ENCODE measurements at places on chromosomes 12 and 14.

- DNase-seq: no peak
These were observed 85.4 kb downstream of the C12orf50 start for GRCh38 chr12:87943762-87944161.

- DNase-seq: no peak
These were observed 17.3 kb upstream of the CCND2 start for GRCh38 chr12:4256043-4256826.

- no peak for DNase-seq
These were observed 127.2 kb upstream of the DAAM1 start for GRCh38 chr14:59061292-59061691.

- no peak for DNase-seq
These were observed 62.1 kb upstream of the TRIM9 start for GRCh38 chr14:51157012-51157411.

DNA sequence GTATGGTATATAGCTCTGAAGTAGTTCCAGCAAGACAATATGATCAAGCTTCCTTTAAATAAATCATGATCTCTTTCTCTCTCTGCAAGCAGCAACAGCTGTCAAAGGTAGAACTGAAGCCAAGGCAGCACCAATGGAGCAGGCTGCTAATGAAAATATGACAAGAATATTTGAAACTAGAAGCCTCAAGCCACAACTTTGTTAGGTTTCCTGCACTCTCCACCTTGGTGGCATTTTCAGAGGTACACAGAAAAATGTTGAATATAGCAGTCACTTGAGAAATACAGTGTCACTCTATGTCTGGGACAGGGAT, 43.8 kb upstream of the PSMA6 start:
- no peak for DNase-seq

Data from esophagus squamous epithelium (tissue), 5 donors.